ENCODE measurements at places on chromosomes 4 and X.

- no peak for DNase-seq
These were observed 179.4 kb downstream of the RBM46 start for GRCh38 chr4:154960476-154960875.

DNA sequence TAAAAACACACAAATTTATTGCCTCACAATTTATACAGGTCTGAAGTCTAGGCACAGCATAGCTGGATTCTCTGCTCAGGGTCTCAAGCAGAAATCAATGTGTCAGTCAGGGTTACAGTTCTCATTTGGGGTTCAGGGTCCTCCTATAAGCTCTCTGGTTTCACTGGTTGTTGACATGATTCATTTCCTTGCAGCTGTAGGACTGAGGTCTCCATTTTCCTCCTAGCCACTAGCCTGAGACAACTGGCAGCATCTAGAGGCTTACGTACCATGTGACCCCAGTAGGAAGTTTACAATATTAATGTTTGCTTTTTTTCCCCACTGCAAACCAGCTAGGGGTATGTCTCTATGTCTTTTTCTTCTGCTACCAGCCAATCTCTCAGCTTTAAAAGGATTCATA, 102.5 kb downstream of the CPEB2 start:
- DNase-seq, result no peak

DNA sequence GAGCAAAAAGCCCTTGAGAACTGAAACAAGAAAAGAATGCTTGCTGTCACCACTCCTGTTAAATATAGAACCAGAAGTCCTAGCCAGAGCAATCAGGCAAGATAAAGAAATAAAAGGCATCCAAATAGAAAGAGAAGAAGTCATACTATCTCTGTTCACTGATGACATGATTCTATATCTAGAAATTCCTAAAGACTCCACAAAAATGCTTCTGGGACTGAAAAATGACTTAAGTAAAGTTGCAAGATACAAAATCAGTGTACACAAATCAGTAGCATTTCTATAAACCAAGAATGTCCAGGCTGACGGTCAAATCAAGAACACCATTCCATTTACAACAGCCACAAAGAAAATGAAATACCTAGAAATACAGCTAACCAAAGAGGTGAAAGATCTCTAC, 552.7 kb upstream of the SLIT2 start:
- DNase-seq, result no peak

DNA sequence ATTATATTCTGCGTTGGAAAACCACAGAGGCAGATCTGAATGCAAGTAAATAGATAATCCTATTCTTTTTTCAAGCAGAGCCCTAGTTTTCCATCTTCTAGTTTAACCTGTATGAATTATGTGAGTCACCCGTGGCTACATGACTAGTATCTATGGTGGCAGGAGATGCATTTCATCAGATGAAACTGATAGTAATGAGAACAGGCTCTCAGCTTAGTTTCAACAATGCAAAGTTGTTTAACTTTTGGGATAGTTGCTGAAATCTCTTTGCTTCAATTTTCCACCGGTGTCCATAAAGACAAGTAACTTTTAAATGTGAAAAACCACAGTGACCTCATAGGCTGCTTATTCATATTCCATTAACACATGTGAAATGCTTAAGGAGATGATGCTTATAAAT, 1317.4 kb upstream of the TENM3 start:
- DNase-seq, result no peak

- no peak for DNase-seq
These were observed 815 bp downstream of the FAM53A start for GRCh38 chr4:1683261-1683735.

GRCh38 chrX:143636831-143637230, 930 bp upstream of the SLITRK4 start:
- no peak for DNase-seq

DNA sequence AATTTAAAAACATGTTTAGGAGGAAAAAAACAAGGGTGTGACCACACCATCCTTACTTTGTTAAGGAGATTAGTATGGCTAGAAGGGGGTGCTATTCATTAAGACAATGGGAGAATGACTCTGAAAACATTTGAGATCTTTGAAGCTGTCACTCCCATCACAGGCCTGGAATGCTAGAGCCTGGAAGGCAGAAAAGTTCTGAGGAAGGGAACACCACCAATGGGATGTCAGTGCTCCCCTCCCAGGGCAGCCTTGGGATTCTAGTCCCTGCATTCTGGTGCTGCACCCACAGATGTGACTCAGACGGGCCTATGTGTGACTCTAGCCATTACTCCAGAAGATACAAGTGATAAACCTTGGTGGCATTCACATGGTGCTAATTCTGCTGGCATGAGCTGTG, 162.2 kb upstream of the ANXA10 start:
- no peak for DNase-seq

DNA sequence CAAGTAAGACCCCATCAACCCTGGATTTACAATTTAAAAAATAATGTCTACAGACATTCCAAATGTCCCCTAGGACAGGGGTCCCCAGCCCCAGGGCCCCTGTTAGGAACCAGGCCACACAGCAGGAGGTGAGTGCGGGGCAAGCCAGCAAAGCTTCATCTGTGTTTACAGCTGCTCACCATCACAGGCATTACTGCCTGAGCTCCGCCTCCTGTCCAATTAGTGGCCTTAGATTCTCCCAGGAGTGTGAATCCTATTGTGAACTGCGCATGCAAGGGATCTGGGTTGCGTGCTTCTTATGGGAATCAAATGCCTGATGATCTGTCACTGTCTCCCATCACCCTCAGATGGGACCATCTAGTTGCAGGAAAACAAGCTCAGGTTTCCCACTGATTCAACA, 146.1 kb downstream of the ATP10D start:
- no peak for DNase-seq

GRCh38 chr4:98311656-98312055, 50.5 kb downstream of the RAP1GDS1 start:
- no peak for DNase-seq

DNA sequence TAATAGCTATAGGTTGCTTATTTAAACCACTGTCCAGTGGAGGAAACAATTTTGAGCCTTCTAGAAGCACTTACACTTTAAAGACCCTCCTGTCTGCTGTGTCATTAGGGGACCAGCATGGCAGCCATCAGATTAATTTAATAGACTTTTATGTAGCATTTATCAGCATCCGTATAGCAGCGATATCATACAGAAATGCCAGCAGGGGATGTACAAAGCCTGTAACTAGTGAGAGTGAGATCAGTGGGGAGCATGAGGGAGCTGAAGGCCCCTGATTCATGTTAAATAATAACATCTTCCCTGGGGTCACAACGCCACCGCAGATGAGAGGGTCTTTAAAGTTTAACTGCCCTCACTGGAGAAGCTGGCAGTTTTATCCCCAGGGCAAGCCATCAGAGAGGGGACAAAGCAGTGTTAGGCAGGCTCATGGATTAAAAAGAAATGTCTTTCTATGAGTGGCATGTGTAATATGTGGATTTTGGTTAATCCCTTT, 144.7 kb downstream of the PDGFRA start:
- no peak for DNase-seq

DNA sequence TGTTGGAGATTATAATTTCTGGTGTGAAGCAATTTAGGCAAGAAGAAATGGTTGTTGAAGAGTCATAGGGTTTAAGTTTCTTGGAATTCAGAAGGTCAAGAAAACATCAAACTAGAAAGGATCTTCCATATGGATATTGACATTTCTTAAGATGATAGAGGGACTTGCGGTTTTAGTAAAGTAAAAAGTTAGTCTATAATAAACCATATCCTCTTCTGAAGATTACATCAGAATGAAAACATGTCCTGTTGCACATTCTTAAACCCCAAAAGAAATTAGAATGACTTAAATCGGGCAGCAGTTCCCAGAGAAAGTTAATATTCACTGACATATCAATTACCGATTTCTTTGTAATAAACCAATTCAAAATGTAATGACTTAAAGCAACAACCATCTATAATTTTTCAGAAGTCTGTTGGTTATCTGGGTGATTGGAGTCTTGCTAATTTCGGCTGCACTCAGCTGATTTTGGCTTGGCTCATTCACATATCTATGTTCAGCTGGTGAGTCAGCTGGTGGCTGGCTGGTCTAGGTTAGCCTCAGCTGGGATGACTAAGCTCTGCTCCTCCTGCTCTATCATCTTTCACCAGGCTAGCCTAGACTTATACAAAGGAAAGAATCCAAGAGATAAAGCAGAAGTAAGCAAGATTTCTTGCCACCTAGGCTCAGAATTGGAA, 24.4 kb upstream of the DYNLT3 start:
- no peak for DNase-seq

DNA sequence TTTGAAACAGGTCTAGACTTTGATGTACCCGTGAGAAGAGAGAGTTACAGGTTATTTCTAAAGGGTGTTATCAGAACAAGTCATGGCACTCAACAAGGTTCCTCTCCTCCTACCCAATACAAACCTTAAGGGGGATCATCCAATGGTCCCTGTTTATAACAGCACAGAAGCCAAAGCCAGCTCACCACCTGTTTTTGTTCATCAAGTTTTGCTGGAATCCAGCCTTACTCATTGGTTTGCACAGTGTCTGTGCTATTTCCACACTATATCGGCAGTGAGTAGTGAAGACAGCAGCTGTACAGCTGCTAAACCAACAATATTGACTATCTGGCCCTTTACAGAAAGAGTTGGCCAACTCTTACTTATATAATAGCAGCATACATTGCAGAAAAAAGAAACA, 262.1 kb upstream of the STS start:
- no peak for DNase-seq

DNA sequence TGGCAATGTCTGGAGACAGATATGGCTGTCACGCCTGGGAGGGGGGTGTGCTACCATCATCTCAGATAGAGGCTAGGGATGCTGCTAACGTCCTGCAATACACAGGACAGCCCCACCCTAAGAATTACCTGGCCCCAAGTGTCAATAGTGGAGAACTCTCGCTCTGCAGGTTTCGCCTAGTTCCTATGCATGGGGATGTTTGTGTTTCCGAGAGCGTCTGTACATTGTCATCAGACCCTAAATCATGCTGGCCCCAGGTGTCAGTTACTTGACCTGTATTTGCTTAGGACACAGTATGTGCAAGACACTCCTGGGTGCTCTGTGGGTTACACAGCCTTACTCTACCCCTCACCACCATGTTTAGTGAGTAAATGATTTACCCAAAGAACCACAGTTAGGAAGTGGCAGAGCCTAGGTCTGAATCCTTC, 90.8 kb downstream of the AFF1 start:
- DNase-seq, result no peak

DNA sequence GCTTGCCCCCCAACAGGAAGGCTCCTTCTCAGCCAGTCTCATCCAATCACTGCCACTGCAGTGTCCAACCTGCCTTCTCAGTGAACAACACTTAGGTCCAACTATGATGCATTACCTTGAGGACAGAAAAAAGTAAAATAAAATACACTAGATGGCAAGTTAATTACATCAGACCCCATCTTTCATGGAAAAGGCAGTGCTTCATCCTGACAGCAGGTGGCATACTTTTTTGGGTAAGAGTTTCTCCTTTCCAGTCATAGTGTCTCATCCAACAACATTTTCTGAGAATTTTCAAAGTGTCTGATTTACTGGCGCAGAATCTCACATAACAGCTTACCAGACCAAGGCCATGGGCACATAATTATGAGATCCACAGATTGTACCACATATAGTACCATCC, 1742.8 kb downstream of the PCDH7 start:
- no peak for DNase-seq

- DNase-seq, result no peak
These were observed 3.3 kb downstream of the RELL1 start for GRCh38 chr4:37682701-37683401.
